Choroid plexus epithelial cell (primary cell): ENCODE measurements at places on chromosomes 16 and 17.

DNA sequence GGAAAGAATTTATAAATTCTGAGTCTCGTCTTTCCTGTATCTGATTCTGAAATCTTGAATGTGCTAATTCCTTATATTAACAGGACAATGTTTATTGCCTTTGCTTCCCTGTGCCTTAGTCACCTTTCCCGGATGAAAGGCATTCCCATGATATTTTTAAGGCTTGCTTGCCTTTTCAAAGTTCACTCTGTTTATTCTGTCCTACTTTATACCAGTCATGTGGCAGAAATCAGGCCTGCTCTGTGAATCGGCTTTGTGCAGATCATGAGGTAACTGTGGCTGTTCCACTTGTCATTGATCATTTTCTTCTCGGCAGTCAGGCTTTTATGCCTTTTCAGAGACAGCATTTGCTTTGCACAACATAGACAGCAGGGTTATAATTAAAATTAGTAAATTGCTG is 28.8 kb upstream of the ABCC11 start:
- DNase-seq, result peak; percentile 39

GRCh38 chr17:59330053-59330942 is 1.2 kb upstream of the YPEL2 start:
- no peak for DNase-seq

GRCh38 chr17:80071116-80071841 is 30.1 kb upstream of the GAA start:
- peak; percentile 54 for DNase-seq

- DNase-seq, result no peak
These were observed 52.7 kb upstream of the FOXF1 start for GRCh38 chr16:86457501-86458148.

DNA sequence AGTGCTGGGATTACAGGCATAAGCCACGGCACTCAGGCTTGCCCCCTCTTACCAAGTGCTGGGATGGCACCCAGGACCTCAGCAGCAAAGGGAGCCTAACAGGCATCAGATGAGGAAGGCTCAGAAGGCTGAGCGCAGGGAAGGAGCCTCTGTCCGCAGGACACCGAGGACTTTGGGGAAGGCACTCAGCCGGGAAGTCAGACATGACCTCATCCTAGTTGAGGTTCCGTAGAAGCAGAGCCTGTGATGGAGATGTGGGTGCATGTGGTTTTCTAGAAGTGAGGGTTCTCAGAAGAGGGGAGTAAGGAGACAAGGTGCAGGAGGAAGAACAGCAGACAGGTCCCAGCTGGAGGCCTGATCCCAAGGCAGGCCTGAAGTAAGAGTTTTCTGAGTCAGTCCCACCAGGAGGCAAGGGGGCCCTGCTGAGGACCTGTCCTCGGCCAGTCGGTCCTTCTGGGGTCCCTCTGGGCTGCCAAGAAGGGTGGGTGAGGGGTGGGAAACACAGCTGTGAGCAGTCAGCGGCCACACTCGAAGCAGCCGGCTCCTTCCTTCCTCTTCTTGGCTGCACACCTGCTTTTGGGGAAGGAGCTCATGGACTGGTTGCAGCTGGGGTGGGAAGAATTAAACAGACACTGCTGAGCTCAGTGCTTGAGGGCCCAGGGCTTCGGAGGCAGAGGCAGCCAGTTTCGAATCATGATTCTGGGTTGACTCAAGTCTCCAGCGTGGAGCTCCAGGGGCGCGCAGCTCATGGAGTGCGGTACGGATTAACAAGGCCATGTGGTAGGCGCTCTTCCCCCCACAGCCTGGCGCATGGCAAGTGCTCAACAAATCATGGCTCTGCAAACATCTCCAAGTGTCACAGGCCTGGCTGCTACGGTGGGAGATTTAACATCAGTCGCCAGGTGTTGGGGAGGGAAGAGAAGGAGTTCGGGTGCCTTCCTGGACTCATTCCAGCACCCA is 38.9 kb upstream of the SNN start:
- DNase-seq, result peak; percentile 96

GRCh38 chr17:57338257-57338914 is 82.1 kb downstream of the MSI2 start:
- no peak for DNase-seq

DNA sequence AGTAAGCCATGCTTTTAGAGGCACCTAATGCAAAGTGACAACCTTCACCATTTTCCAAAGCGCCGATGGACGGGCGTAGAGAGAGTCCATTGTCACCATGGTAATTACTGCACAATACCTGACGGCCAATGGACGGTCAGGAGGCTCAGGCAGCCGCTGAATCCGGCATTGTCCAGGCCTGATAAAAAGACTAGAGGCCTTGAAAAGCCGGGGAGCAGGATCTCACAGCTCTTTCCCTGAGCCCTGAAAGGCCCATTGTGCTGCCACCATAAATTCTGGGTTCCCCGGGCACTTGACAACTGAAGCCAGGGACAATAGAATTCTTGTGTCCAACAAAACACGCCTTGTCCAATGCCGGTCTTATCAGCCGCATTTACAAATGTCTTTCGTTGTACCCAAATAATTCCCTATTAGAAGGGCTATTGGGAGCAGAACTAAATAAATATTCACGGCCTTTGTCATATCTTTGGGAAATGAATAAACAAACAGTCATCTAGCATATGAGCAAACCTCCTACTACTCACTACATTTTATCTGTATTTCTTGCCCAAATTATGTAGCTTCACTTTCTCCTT is 62.4 kb downstream of the CDH11 start:
- no peak for DNase-seq

GRCh38 chr17:34259146-34259545 is 4.1 kb downstream of the CCL2 start:
- DNase-seq, result no peak

- no peak for DNase-seq
These were observed 9.7 kb upstream of the CIAO3 start for GRCh38 chr16:750485-750884.

GRCh38 chr17:33266116-33266515 is 27.0 kb downstream of the ASIC2 start:
- no peak for DNase-seq

GRCh38 chr17:57144567-57144966 is 59.5 kb downstream of the AKAP1 start:
- no peak for DNase-seq
